Activated T-helper 2 cell treated with anti-CD3 and anti-CD28 coated beads, Interferon-gamma antibody, Interleukin-2, Interleukin-4, amounts not matched to agents 10 μg/mL and 5 μg/mL and 100 μg/mL, durations not matched to agents 14 hours and 24 hours and 36 hours (primary cell): ENCODE measurements at places on chromosomes 5 and 9. TPM values are rescaled to one million over a fixed set of nuclear protein-coding genes. Genes with fewer than 3 reads are reported as not detected.

OMD gene
- total RNA-seq: not detected in 2 replicates

PPP3R2 gene
- total RNA-seq: not detected in 2 replicates

RLN1 gene
- total RNA-seq: 0.60 and 0.87 TPM in 2 replicates

ZDHHC11B gene
- 0.07 and 0.18 TPM in 2 replicates for total RNA-seq

PTTG1 gene
- 142 and 146 TPM in 2 replicates for total RNA-seq

DNA sequence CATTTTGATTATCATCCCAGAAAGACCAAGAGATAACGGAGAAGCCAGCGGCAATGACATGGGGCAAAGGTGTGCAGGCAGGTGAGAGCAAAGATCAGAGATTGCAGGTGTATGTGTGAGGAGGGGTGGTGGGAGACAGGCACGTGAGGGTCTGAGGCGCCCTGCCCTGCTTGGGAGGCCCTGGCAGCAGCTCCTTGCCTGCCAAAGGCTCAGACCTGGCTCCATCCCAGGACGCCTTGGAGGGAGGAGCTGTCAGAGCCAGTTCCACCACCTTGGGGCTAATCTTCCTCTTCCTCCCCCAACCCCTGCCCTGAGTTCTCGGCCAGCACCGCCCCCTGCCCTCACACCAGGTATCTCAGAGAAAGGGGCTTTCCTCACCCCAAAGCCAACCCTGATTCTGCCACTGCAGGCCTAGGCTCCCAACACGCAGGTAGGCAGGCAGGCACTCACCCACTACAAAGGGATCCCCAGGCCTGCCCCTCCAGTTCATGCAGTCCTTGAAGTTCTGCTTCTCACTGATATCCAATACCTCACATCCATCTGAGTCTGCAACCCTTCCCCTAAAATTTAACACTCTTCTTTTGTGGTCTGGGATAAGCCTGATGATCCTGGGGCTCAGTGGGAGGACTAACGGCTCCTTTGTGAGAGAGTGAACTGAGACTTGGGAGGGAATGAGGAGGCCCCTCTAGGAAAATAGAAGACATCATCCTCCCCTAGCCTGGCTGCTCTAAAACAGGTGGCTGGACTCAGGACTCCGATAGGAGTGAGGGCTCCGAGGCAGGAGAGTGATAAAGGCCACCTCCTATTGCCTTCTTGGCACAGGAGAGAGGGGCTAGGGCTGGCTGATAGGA lies 1.8 kb downstream of the AQP3 start:
- no peak for DNase-seq
- H3K27ac ChIP-seq: peak overlapping the region; percentile 79
- H3K36me3 ChIP-seq: peaks cover 3% of the 10 kb centered on the region

- H3K27me3 ChIP-seq: peaks cover 19% of the 10 kb centered on the region
- H3K4me3 ChIP-seq: no peak overlapping the region
- H3K36me3 ChIP-seq: peaks cover 3% of the 10 kb centered on the region
- peaks cover 3% of the 10 kb centered on the region for H3K4me1 ChIP-seq
- no peak overlapping the region for H3K27ac ChIP-seq
- no peak for DNase-seq
Observed at GRCh38 chr5:7391814-7392692, 3.9 kb upstream of the ADCY2 start.

GRCh38 chr9:121322737-121323448 lies 47.2 kb downstream of the STOM start:
- DNase-seq: no peak
- peaks cover 4% of the 10 kb centered on the region for H3K36me3 ChIP-seq
- H3K27me3 ChIP-seq: no peaks in the 10 kb centered on the region
- H3K4me3 ChIP-seq: no peak overlapping the region
- H3K27ac ChIP-seq: no peak overlapping the region
- peaks cover 17% of the 10 kb centered on the region for H3K4me1 ChIP-seq

GRCh38 chr5:23507278-23507685 lies at the start of gene PRDM9:
PRDM9 (plus strand) TSS chr5:23507609; CDS start chr5:23509034, 1,425 bp downstream.
- DNase-seq: no peak
- no peak within 1 kb of the TSS for H3K27ac ChIP-seq

- H3K4me1 ChIP-seq: peaks cover 26% of the 10 kb centered on the region
- H3K36me3 ChIP-seq: peaks cover 7% of the 10 kb centered on the region
- no peak for DNase-seq
- H3K27me3 ChIP-seq: no peaks in the 10 kb centered on the region
- no peak overlapping the region for H3K4me3 ChIP-seq
Observed at GRCh38 chr5:94623877-94624276, 5.4 kb downstream of the SLF1 start.

GRCh38 chr9:13484186-13484585 lies 204.7 kb upstream of the MPDZ start:
- H3K27ac ChIP-seq: no peak overlapping the region
- H3K27me3 ChIP-seq: no peaks in the 10 kb centered on the region
- H3K4me1 ChIP-seq: no peaks in the 10 kb centered on the region
- H3K36me3 ChIP-seq: no peaks in the 10 kb centered on the region
- H3K4me3 ChIP-seq: no peak overlapping the region

- no peak overlapping the region for H3K4me3 ChIP-seq
- no peak for DNase-seq
- peaks cover 5% of the 10 kb centered on the region for H3K27me3 ChIP-seq
- no peaks in the 10 kb centered on the region for H3K4me1 ChIP-seq
Observed at GRCh38 chr5:60727033-60727679, 27.2 kb upstream of the DEPDC1B start.

GRCh38 chr9:124521142-124521541 lies 13.9 kb upstream of the NR5A1 start:
- DNase-seq: no peak
- no peak overlapping the region for H3K27ac ChIP-seq
- H3K4me1 ChIP-seq: no peaks in the 10 kb centered on the region
- no peak overlapping the region for H3K4me3 ChIP-seq

GRCh38 chr9:96883922-96884321 lies 29.6 kb upstream of the ZNF782 start:
- H3K4me3 ChIP-seq: no peak overlapping the region
- H3K36me3 ChIP-seq: peaks cover 12% of the 10 kb centered on the region
- H3K27ac ChIP-seq: no peak overlapping the region
- peaks cover 4% of the 10 kb centered on the region for H3K27me3 ChIP-seq
- H3K4me1 ChIP-seq: peaks cover 7% of the 10 kb centered on the region
- DNase-seq: no peak

- H3K36me3 ChIP-seq: no peaks in the 10 kb centered on the region
- no peaks in the 10 kb centered on the region for H3K27me3 ChIP-seq
- DNase-seq: no peak
- H3K4me3 ChIP-seq: no peak overlapping the region
- no peaks in the 10 kb centered on the region for H3K4me1 ChIP-seq
Observed at GRCh38 chr5:166709691-166710090, 1581.8 kb upstream of the WWC1 start.
